Activated naive CD4-positive, alpha-beta T cell (primary cell): ENCODE measurements at places on chromosomes 7 and 10.

GRCh38 chr10:97080051-97080776, 105.5 kb downstream of the SLIT1 start:
- no peak for DNase-seq

GRCh38 chr10:16049782-16050181, 189.5 kb upstream of the MINDY3 start:
- no peak for DNase-seq

GRCh38 chr10:78875331-78875877, 193.4 kb upstream of the ZMIZ1 start:
- DNase-seq = no peak

GRCh38 chr7:3616306-3616705, 315.3 kb downstream of the SDK1 start:
- DNase-seq = no peak

GRCh38 chr7:98978672-98979071, 100.3 kb downstream of the TRRAP start:
- no peak for DNase-seq

GRCh38 chr10:79209831-79210230, 137.4 kb upstream of the PPIF start:
- DNase-seq = no peak

GRCh38 chr7:4711634-4712033, 29.5 kb downstream of the FOXK1 start:
- DNase-seq = no peak

- no peak for DNase-seq
Measured at GRCh38 chr7:119964788-119965542, 308.0 kb upstream of the KCND2 start.

GRCh38 chr7:98870121-98870651, 372 bp upstream of the TMEM130 start:
- peak; percentile 14 for DNase-seq

DNA sequence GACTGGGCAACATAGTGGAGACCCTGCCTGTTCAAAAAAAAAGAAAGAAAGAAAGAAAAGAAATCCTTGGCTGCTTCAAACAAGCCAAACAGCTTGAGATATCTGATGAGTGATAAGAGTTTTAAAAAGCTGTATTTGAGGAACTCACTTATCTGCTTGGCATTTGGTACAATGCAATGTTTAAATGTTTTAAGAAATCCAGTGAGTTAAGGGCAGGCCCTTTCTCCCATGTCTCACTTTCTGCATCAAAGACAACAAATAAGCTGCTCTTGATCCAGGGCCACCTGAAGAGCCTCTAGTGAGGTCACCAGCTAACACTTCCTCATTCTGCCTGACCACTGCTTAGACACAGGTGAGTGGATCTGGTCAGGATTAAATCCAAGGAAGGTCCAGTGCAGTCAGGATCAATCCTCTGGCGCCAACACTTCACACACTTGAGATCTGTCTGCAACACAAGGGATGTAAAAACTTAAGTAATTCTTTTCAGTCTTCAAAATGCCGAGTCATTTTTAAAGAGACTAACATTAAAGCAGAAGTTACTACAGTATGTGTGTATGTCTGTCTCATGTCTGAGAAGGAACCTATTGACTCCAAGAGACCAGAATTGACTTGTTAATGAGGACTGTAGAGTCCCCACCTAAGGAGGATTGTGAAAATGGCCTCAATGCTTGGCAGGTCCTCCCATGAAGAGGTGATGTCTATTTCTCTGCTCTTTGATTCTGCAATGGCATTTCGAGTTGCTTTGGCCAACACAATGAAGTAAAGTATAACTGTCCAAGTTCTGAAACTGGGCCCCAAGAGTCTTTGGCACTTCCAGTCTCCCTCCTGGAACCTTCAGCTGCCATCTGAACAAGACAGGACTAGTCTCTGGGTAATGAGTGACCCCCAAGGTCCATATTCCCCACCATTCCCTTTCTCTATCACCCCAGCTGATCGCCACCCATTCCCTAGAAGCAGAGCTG, 43.1 kb downstream of the CREB3L2 start:
- DNase-seq = no peak

DNA sequence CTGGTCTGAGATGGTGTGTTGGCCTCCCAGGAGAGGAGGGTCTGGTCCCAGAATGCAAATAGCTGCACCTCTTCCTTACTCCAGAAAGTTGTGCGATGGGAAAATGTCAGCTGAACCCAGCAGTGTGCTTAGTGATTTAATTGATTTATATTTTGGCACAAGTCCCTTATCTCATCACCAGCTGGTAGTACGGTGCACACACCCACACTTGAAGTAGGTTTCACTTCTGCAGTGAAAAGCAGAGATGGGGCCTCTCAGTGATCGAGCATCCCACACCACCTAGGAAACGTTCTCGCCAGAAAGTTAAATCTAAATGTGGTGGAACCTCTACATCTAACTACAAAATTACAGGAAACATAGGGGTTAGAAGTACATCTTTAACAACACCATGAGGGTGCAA, 80.4 kb downstream of the UBE3C start:
- no peak for DNase-seq

DNA sequence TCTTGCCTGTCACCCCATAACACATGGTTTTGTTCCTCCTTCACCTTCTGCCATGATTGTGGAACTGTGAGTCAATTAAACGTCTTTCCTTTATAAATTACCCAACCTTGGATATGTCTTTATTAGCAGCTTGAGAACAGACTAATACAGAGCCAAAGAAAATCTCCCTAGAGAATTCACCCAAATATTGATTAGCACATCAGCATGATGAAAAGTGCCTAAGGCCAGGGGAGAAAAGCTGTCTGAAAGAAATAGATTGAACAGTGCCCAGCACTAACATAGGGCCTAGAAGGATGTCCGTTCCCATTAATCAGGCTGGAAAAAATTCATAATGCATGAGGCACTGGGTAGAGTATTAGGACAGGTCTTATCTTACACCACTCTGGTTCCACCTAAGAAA, 111.9 kb upstream of the CALN1 start:
- DNase-seq = no peak

- no peak for DNase-seq
Measured at GRCh38 chr10:59336632-59337031, 25.7 kb downstream of the FAM13C start.

DNA sequence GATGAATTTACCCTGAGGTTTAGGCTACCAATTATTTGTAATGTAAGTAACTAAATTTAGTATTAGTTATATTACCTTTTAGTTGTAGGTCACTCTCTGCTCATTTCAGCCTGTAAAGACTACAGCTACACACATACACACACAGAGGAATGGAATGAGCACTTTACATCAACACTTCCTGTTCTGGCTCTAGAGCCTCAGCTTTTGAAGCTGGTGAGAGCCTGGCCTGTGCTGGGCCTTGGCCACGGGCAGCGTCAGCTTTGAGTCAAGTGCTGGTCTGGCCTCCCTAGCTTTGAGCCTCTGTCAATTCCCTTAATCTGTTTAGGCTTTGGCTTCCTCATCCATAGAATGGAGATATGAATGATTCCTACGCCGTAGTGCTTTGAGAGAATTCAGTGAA, 141.7 kb downstream of the EGFR start:
- DNase-seq = no peak

- no peak for DNase-seq
Measured at GRCh38 chr10:62528441-62528840, 154.3 kb downstream of the ZNF365 start.

- DNase-seq = no peak
Measured at GRCh38 chr10:91627344-91628102, 5.3 kb downstream of the PPP1R3C start.

DNA sequence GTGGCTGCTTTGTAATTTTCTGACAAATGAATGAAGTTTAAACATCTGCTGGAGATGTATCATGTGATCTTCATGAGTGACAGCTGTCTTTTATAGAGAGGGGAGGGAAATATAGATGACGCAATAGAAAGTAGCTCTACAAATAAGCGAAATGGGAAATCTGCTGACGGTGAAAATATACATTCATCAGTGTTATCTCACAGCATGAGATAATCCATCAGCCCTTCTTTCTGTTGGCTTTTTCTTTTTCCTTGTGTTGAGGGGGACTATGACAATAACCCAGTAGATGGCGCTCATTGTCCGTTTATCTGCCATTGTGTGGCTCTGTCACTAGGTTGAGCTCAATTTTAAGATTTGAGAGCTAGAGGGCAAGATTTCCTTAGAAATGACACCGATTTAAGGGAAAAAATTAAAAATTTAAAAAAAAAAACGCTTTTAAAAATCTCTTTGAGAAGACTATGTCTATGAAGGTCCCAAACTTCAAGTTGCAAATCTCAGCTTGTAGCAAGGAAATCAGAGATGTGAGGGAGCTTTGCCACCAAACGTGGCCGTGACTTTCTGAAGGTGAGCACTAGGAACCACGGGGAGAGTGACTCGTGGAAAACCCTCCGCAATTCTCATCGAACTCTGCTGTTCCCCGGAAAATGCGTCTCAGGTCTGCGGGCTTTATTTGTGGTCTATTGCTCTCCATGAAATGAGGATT, 114.6 kb upstream of the SFMBT2 start:
- peak; percentile 4 for DNase-seq

- DNase-seq = no peak
Measured at GRCh38 chr7:64098-64915, 128.1 kb upstream of the FAM20C start.

DNA sequence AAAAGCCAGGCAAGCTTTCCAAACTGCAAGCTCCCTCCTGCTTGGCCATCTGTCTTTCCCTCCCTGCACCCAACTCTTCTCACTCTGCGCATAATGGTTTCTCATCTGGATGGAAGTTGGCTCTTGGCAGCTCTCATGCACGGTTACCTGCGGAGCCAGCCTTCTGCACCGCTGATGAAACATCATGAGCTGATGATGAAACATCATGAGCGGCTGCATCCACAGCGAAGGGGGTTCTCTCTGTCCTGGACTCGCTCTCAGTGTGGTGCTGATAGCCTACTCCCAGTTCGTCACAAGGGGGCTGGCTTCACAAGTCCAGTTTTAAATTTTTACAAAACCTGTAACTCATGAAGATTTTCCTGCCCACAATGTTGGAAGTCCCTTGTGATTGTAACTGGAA, 457.5 kb downstream of the ACTR3B start:
- no peak for DNase-seq

GRCh38 chr7:831596-832166, 595 bp upstream of the SUN1 start:
- DNase-seq = no peak

- no peak for DNase-seq
Measured at GRCh38 chr7:49389871-49390479, 383.5 kb upstream of the VWC2 start.

- DNase-seq = no peak
Measured at GRCh38 chr10:127912607-127913367, 5.9 kb downstream of the PTPRE start.
